Central memory CD4-positive, alpha-beta T cell (primary cell): ENCODE measurements at places on chromosomes 6 and 20.

DNA sequence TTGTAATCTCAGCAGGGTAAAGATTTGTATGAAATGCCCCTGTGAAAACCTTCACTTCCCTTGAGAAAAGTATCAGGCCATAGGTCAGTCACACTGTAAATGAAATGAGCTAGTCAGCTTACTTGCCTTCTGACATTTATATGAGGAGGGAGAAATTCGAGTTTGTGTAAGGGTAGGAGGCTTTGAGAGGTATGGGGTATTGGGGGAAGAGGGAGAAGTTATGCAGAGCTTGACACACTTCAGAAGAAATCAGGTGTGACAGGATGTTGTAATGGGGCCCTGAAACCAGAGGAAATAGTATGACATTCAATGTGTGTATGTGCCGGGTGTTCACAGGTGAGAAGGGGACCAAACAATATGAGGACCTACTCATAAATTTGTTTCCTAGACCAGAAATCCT is 64.2 kb upstream of the CCN6 start:
- peak; percentile 53 for DNase-seq

DNA sequence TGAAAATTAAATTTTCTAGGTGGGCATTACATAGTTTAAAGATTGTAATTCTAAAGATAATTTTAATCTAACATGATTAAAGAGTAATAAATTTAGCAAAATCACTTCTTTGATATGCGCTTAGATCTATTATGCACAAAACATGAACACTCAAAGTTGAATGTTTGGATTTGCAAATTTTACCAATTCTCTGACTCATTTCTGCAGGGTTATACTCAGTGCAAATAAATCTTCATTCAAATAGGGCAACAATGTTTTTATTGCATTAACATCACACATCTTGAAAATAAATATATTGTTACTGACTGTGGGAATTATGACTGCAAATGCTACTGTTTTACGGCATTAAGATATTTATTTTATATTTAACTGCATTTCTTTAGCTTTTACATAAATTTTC is 110.7 kb downstream of the OGFRL1 start:
- DNase-seq, result no peak

DNA sequence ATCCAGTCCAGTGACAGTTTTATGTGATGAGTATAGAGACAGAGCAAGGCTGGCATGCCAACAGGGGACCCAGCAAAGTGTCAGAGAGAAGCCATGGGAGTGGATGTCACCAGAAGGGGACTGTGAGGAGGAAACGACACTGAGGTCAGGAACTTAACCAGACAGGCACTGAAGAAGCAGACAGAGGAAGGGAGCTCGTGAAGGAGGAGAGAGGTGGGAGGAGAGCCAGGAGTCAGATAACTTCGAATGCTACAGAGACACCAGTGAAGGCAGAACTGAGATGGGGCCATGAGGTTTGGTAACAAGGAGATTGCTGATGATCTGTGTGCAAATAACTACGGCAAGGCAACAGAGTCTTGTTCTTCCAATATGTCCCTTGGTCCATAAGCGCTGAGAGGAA is 211.1 kb upstream of the FOXA2 start:
- no peak for DNase-seq

DNA sequence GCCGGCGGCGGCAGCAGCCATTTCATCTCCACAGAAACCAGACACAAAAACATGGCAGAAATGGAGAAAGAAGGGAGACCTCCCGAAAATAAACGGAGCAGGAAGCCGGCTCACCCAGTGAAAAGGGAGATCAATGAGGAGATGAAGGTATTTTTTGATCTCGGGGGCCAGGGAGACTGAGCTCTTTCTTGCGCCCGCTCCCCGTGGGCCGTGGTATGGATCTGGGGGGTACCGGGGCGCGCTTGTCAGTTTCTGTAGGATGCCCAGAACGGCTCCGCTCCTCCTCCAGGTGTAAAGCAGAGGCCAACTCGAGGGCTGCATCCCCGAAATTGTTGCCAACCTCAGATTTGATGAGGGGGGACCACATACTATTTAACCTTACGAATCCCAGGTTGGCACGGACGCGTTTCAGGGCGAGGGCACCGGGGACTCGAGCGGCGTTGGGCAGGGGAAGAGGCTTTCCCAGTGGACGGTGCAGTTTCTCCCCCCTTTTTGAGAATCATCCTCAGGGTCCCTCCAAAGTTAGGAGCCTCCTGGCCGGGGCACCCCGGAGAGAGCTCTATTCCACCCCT is 735 bp downstream of the SOBP start:
- DNase-seq, result peak; percentile 35

GRCh38 chr6:39952167-39952566 is 17.9 kb upstream of the MOCS1 start:
- DNase-seq, result no peak

- DNase-seq, result no peak
Observed at GRCh38 chr6:118589186-118589585, 41.1 kb downstream of the PLN start.

- no peak for DNase-seq
Observed at GRCh38 chr6:102126488-102126887, 733.0 kb downstream of the GRIK2 start.

GRCh38 chr6:155033021-155033791 is 38.1 kb downstream of the TIAM2 start:
- no peak for DNase-seq

GRCh38 chr6:133191323-133191722 is 49.8 kb upstream of the EYA4 start:
- DNase-seq, result no peak
